ENCODE measurements at places on chromosomes 11 and 22.

GRCh38 chr11:13761250-13761649 is 92.8 kb downstream of the FAR1 start:
- DNase-seq = no peak

- DNase-seq = no peak
These were observed 165.8 kb upstream of the B3GAT1 start for GRCh38 chr11:134577751-134578395.

GRCh38 chr11:66886671-66887221 is 29.9 kb downstream of the LRFN4 start:
- DNase-seq = peak; percentile 79

DNA sequence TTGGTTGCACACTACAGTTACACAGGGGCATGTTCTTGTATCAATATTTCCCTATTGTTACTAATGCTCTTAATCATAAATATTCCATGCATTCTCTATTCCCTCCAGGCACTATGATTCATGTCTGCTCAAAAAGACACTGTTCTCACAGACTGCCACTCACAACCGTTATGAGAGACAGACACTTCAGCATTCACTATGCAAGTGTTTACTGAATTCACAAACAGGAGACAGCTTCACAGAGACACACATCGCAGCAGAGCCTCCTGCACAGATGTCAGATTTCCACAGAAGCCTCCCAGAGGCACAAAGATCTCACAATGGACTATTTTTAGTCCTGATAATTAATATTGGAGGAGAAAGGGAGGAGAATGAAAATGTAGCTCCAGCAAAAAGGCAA is 930.4 kb downstream of the OPCML start:
- no peak for DNase-seq

DNA sequence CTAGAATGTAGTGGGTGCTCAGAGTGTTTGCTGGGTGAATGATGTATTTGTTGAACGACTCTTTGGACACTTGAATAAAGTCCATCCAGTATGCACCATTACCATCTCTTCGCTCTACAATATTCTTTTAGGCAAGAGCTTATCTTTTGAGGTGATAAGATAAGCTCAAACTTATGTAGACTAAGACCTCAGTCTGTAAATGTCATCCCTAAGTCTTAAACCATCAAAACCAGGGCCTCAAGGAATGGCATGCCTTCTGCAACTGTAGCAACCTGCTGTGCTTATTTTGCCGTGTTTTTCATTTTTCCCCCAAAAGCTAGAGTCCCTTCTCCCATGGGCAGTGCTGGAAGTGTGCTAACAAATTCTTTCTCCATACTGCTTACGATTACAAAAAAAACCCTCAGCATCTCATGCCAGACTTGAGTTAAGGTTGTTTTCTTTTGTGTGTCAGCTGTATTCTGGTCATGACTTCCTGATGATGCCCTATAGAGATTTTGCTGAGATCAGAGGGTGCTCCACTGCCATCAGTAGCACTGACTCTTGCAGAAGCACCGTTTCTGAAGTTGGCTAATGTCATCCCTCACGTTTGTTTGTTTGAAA is 27.8 kb downstream of the LIMK2 start:
- no peak for DNase-seq

All from smooth muscle cell of the brain vasculature (primary cell).